ENCODE measurements at places on chromosomes 7 and 10. TPM values are rescaled to one million over a fixed set of nuclear protein-coding genes. Genes with fewer than 3 reads are reported as not detected.

DNA sequence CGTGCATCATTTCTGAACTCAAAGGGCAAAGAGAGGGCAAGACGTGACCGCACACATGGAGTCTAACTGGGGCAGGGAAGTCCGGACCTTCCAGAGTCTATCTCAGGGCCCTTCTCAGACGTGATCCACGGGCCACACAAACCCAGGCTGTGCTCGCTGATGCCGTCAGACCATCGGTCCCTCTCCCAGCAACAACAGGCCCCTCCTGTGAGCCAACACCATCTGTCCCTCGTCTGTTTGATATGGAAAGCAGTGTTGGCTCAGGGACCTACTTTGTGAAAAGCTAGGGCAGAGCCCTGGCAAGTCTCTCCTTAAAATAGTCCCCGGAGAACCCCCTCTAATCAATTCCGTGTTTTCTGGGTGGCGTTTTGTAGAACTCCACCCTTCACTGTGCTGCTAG is 208.8 kb downstream of the TCERG1L start:
- DNase-seq: no peak

GRCh38 chr10:118392761-118393160 is 50.6 kb upstream of the FAM204A start:
- DNase-seq: no peak

DNA sequence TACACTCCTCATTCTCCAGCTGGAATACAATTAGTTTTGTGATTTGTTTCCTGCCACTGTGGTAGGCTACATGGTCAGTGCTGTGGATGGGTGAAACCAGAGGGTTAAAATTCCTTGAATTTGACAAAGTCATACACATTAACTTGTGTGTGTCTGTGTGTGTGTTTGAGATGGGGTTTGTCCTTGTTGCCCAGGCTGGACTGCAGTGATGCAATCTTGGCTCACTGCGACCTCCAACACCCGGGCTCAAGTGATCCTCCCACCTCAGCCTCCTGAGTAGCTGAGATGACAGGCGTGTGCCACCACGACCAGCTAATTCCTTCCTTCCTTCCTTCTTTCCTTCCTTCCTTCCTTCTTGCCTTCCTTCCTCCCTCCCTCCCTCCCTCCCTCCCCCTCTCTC is 24.8 kb upstream of the GIMAP8 start:
- no peak for DNase-seq

DNA sequence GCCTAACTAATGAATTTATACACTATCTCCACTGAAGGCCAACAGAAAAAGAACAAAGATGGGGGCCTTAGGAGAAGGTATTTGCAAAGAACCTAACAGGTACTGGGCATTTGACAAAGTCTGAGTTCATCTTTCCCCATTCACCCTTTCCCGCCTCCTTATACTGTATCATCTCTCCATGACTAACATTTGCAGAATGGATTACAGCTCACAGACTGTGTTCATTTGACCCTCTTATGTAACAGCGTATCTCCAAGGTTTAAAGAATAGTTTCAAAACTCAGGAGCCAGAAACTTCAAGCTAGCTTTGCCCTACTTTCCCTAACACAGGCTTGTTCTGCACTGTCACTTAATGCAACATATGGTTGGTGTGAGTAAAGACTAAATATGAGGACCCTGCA is 238.7 kb upstream of the CELF2 start:
- no peak for DNase-seq

DNA sequence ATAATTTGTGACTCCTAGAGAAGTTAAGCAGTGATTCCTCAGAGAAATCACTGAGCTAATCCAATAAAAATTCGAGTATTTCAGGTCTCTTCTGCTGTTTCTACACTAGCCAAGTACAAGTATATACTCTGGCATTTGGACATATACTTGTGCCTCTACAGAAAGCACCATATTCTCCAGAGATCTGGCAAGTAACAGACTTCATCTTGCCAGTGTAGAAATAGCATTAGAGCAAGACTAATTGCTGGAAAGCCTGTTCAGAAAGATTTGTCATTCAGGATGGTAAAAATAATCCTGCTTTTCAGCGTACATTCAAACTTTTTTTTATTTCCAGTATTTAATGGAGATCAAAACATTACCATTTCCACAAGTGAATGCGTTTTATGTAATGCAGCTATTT is 410.8 kb upstream of the ETV1 start:
- DNase-seq: no peak

GRCh38 chr7:514651-515598 is 4.7 kb downstream of the PDGFA start:
- no peak for DNase-seq

DNA sequence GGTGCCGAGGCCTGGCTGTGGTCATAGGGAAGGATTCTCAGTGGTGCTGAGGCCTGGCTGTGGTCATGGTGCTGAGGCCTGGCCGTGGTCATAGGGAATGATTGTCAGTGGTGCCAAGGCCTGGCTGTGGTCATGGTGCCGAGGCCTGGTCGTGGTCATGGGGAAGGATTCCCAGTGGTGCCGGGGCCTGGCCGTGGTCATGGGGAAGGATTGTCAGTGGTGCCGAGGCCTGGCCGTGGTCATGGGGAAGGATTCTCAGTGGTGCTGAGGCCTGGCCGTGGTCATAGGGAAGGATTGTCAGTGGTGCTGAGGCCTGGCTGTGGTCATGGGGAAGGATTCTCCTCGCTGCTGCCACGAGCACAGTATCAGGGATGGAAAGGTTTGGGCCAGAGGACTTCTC is 327.3 kb downstream of the ADARB2 start:
- no peak for DNase-seq

GRCh38 chr7:77238703-77239136 is 39.1 kb upstream of the FGL2 start:
- DNase-seq: no peak

DNA sequence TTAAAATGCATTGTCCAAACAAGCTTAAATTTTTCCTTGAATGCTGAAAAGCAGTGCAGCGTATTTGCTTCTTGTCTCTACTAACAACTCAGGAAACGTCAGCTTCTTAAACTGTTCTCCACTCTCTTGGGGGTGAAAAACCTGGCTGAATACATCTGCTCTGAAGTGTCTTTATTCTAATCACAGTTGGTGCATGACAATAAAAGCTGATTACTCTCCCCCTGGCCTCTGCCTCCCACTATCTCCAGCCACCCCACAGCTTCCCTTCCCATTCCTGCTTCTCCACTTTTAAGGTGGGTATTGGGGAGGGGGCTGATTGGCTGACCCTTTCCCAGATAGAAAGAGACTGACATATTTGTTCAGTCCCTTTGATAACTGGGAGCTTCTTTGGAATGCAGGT is 456.0 kb downstream of the SORCS1 start:
- DNase-seq: no peak

GRCh38 chr7:7792056-7792455 is 73.6 kb upstream of the RPA3 start:
- no peak for DNase-seq

- DNase-seq: peak; percentile 26
These were observed 606 bp downstream of the PALD1 start for GRCh38 chr10:70479165-70479581.

GRCh38 chr7:3066506-3066905 is 22.8 kb upstream of the CARD11 start:
- no peak for DNase-seq

DNA sequence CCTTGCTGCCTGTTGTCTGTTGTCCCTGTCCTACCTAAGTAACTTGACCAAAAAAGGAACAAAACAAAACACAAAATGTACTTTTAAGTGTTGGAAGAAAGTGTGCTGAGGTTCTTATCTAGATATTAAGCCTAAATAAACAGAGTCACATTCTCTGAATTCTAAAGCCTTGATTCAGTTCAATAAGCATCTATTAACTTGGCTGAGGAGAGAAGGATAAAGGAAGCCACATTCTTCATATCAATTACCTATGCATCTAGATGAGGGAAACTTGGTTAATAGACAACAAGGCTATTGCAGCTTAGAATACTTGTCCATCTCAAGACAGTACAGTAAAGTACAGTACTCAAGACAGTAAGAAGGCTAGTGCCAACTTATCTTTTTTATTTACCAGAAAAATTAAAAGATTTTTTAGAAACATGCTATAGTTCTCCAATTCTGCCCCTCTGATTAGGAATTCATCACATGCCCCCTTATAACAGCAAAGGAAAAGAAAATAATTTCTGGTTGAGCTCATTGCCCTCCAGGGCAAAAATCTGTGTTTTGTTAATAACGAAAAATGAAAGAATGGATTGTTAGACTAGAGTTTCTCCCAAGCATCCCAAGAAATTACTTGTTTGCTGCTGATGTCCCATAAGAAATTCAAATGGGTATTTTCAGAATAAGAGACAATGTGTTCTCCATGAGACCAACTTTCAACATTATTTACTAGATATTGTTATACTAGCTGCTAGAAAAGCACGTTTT is 546.5 kb upstream of the SEMA3D start:
- no peak for DNase-seq

DNA sequence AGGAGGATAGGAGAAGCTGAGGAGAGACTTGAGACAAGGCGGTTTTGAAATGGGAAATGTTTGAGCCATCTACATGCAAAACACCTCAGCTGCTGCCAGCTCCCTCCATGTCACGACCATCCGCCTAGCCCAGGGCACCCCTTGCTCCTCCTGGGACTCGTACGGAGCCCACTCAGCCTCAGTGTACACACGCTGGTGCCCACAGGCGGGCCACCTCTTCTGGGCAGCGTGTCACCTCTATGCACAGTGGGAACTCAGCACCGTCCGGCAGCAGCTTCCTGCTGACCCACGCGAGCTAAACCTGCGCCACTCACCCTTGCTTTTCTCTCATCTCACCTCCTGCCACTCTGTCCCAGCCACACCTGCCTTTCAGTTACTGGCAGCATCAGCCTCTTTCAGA is 108.3 kb downstream of the GALNT11 start:
- DNase-seq: no peak

DNA sequence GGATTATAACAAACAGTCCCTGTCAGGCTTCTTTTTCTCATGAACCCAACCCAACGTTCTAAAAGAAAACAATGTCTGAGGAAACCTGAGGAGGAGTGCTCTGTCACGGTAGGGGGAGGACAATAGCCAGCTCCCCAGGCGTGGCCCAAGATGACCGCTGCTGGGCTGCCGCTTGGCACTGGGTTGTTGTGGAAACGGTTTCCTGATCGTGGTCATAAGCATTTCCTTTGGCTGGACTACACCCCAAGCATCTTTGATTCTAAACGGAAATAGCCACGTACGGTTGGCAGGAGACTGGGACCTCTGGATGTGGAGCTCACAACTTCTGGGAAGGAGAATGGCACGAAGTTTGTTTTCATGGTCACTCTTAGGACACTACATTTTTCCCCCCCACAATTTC is 30.4 kb upstream of the DMBT1 start:
- no peak for DNase-seq

DNA sequence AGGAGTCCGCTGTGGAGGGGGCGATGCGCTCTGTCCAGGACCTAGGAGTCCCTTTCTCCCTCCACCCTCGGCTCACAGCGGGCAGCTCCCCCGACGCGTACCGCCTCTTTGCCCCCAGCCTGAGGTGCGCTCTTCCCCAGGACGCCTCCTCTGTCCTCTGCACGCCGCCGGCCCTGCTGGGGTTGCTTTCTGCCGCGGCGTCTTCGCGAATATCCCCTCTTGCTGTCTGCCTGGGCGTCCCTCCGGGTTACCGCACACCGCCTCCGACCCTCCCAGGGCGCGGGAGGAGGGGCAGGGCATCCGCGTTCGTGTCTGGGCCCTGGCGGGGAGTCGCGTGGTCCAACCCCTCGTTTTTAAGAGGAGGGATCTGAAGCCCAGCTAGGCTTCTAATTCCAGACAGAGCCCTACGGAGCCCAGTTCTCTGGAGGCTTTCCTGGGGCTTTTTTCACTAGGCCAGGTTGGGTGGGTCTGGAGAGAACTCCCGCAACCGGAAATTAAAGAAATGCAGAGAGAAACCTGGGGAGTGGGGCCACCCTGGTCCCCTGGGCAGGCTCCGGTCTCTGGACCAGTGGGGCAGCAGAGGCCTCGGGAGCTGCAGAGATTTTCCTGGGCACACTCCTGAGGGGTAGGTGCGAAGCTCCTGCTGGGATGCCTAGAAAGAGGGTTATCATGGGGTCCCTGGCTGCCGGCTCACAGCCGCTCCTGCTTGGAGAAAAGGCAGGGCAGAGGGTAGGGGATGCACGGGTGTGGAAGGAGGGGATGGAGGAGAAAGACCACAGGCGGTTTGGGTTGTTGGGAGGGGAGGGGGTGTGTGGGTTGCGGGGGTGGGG is 166.9 kb downstream of the UBE2H start:
- peak; percentile 60 for DNase-seq

GRCh38 chr7:151676759-151677158 is 157.1 kb upstream of the RHEB start:
- DNase-seq: no peak

DNA sequence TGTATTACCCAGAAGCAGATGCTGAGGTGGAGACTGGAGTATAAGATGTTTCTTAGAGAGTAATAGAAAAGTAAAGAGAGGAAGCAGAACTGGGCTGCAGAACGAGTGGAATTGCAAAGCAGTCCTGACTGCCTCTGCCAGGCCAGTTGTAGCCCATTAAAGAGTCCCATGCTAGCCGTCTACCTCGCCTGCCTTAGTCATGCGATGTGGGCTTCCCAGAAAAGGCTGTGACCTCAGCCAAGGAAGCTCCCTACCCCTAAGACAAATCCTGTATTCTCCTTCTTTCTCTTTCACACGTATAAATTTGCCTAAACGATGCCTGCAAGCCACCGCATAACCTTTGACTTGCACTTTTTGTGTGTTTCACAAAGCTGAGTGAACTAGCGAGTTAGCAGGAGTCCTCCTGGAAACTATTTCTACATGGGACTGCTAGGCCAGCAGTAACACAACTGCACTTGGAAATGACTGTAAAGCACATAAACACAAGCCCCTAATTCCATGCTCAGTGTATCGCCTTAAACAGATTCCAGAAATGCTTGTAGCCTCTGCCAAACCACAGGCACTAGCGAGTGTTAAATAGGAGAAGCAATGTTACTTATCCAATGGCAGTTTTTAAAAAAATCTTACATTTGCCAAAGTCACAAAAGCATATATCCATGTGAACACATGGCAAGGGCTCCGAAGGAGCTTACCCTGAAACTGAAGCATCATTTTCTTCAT is 47.4 kb upstream of the GNAI1 start:
- no peak for DNase-seq

- DNase-seq: no peak
These were observed 31.4 kb upstream of the PAX2 start for GRCh38 chr10:100713859-100714565.

DNA sequence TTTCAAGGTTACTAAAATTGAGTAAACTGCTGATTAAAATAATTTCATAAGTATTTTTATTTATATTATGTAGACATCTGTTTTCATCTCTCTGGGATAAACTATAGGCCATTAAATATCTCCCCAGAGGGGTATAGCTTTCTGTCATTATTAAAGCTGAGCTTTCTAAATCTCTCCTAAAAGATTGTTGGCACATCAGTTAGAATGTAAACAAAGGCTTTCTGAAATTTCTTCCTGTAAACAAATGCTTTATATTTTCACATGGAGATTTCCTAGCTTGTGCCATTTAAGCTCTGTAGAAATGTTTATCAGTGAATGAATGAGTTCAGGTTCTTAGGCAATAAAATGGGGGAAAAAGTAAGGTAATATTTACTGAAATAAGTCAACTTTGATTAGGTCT is 35.7 kb downstream of the PPP1R9A start:
- no peak for DNase-seq

GRCh38 chr10:98364432-98365102 is 50.4 kb downstream of the PYROXD2 start:
- no peak for DNase-seq

FZD1 gene
- total RNA-seq: 0.49 TPM

STAMBPL1 gene
- total RNA-seq: 64.2 TPM

STOX1 gene
- total RNA-seq: 0.57 TPM

TRIM73 gene
- 18.3 TPM for total RNA-seq

TRUB1 gene
- 11.2 TPM for total RNA-seq

Measured in B cell (primary cell).